CD4-positive, alpha-beta T cell (primary cell): ENCODE measurements at places on chromosomes 16 and 17.

DNA sequence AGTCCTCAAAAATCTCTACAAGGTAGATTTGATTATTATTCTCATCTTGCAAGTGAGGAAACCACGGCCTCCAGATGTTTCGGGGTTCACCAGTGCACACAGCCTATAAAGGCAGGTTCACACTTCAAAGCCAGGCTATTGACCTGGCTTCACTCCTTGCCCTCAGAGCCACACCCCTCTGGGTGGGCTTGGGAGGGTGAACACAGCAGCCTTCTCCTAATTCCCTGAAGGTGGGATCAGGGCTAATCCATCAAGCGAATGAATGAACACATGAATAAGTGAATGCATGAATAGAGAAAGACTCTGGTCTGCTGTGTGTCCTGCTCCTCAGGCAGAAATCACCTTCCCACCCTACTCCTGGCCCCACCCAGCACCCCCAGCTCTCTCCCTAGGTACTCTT is 139.0 kb downstream of the CYLD start:
- no peak for DNase-seq

DNA sequence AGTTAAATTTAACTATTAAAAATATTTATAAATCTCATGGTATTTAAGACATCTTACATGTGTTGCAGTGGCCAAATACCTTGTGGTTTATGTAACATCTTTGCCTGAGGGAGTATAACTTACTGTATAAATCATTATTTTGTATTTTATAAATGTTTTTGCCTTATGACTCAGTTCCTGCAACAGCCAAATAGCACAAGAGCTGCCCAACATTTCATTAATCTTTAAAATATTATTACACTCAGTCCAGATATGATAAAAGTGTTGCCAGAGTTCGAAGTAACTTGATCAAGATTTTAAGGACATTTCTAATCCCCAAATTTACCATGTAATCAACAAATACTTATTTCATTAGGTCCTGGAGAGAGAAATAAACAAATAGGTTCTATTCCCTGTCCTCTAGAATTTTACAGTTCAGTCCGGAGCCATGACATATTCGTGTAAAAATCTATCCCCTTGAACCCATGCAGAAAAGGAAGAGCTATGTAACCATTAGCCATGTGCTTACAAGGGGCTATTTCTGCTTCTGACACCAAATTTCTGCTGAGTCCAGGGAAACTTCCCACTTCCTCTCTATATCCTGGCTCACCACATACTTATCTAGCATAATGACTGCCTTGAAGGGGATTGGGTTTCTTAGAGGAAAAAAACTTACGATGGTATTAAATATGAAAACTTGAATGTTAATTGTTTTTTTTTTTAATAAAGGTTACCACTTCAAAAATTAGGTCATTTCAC is 44.0 kb downstream of the IRX6 start:
- no peak for DNase-seq

- no peak for DNase-seq
Observed at GRCh38 chr17:46025510-46026165, 26.6 kb downstream of the STH start.

DNA sequence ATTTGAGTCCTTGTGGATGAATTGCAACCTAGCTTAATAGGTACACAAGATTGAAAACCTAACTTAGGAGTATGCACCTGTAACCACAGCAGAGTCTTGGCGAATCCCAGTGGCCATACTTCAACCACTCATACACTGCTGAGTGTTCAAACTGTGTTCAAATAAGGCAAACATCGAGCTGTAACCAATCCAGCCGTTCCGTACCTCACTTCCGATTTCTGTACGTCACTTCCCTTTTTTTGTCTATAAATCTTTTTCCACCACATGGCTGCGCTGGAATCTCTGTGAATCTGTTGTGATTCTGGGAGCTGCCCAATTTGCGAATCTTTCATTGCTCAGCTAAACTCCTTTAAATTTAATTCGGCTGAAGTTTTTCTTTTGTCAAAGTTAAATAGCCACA is 190.6 kb downstream of the MAF start:
- DNase-seq, result peak; percentile 23

DNA sequence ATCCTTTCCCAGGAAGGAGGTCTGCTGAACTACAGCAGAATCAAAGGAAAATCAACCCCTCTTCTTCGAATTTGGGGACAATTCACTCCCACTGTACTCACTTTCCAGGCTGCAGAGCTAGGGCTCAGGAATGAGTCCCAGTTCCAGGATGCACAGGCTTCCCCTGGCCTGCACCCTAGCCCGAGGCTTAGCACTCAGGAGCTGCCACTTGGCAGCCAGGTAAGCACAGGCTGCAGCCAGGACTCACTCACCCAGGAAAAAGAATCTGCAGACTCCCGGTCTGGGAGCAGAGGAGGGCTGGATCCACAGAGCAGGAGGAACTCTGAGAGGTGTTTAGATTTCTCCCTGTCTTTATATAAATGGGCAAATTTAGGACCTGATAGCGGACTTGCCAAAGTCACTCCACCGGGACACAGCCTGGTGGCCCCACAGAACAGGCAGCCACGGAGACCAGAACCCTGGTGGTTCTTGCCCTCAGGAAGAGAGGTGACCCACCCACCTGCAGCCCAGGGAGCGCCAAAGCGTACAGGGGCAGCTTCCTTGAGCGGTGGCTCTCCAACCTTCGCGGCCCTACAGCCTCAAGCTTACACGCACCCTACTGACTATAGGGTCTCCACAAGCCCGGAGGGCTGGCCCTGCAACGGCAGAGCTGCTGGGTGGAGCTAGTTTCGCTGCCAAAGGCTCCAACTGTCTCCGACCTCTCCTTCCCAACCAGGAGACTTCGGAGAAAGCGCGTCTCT is 4.8 kb downstream of the CBLN1 start:
- no peak for DNase-seq

DNA sequence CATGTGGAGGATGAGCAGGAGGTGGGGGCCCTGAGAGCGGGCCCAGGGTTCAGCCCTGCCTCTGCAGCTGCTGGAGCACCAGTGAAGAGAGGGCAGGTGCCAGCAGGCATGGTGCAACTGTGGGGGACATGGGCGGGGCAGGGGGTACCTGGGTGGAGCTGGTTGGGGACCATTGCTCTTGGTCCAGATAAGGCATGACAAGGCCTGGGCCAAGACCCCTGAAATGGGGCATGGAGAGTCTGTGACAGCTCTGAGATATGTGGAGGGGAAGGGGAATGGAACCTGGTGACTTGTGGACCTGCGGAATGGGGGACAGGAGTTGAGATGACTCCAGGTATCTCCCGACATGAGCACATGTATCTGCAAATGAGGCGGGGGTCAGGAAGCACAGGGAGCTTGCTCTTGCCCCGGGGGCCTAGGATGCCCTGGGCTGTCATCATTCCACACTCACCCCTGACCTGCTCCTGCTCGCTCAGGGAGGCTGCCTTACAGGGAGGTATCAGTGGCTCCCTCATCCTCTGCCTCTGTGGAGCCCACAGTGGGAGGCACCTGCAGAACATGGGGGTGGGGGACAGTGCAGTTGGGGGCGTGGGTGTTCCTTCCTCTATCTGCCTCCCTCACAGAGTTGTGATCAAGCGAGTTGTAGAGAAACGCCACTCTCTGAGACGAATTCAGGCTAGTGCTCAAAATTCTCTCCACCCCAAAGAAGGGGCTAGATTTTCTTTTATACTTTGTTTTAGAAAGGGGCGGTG is 40.2 kb downstream of the TMEM235 start:
- DNase-seq, result no peak

DNA sequence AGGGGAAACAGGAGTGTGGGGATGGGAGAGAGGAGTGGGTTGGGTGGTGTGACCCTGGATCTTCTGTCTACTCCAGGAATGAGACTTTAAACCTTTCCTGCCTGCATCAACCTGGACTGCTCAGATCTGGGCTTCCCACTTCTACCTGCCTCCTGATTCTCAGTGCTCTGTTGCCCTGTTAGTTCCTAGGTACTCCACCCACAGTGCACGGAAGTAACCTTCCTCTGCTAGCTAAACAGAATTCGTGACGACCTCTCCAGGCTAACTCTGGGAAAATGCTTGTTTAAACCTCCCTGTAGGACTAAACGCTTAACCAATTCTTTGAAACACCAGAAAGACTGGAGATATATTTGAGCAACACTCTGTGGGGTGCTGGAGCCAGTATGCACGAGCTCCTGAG is 83.4 kb upstream of the CLEC3A start:
- DNase-seq, result no peak

- DNase-seq, result no peak
Observed at GRCh38 chr16:77833921-77834634, 45.7 kb downstream of the VAT1L start.

DNA sequence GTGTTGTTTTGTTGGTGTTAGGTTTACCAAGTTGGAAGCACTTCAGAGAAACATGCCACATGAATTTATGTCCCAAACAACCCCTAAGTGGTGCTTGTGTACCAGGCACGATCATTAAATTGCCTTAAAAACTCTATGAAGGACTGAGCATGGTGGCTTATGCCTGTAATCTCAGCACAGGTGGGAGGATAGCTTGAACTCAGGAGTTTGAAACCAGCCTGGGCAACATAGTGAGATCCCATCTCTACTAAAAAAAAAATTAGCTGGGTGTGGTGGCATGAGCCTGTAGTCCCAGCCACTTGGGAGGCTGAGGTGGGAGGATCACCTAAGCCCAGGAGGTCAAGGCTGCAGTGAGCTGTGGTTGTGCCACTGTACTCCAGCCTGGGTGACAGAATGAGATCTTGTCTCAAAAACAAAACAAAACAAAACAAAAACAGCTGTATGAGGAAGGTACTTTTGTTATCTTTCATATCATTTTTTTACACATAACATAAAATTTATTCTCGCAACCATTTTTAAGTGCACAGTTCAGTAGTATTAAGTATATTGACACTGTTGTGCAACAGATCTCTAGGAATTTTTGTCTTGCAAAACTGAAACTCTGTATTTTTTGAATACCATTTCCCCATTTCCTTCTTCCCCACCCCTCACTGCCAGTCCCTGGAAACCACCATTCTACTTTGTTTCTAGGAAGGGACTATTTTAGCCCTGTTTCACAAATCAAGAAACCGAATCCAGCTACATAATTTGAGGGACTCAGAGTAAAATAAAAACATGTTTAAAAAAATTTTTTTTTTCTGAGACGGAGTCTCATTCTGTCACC is 14.3 kb upstream of the RBBP6 start:
- no peak for DNase-seq

- no peak for DNase-seq
Observed at GRCh38 chr16:30087181-30087898, 4.4 kb downstream of the TBX6 start.

DNA sequence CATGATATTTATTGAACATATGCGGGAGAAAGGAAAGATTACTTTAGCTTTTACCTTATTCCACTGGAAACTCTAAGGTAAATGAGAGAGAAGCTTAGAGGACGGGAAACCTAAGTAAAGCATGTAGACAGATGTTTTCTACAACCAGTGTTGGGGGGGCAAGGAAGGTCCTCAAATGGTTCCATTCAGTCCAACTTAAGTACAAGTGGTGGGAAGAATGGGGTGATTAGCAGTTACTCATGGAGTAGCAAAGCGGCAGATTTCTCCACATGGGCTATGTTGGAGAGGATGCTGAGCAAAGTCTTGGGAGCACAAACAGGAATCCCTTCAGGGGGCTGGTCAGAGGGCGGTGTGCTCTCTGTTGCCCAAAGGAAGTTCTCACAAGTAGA is 78.6 kb downstream of the YPEL2 start:
- DNase-seq, result no peak

GRCh38 chr17:60631119-60631518 is 31.1 kb downstream of the PPM1D start:
- DNase-seq, result no peak

GRCh38 chr16:46826631-46827030 is 4.3 kb downstream of the C16orf87 start:
- no peak for DNase-seq

- no peak for DNase-seq
Observed at GRCh38 chr16:27392671-27393070, 9.3 kb upstream of the IL21R start.

DNA sequence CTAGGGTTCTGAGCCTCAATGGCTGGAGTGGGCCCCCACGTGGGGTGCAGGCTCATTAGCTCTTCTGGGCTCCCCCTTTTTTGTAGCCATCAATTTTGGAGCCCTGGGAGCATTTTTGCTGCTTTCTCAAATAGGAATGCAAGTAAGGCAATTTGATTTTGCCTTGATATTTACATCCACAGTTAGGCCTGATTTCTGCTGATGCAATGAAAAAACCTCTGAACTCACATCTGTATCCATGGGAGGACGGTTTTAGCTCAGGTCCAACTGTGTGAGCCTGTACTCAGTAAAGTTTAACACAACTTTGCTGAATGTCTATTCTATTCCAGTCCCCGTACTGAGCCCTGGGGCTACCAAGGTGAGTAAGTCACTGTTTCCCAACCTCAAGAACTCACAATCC is 425.0 kb downstream of the HAPSTR1 start:
- DNase-seq, result no peak

DNA sequence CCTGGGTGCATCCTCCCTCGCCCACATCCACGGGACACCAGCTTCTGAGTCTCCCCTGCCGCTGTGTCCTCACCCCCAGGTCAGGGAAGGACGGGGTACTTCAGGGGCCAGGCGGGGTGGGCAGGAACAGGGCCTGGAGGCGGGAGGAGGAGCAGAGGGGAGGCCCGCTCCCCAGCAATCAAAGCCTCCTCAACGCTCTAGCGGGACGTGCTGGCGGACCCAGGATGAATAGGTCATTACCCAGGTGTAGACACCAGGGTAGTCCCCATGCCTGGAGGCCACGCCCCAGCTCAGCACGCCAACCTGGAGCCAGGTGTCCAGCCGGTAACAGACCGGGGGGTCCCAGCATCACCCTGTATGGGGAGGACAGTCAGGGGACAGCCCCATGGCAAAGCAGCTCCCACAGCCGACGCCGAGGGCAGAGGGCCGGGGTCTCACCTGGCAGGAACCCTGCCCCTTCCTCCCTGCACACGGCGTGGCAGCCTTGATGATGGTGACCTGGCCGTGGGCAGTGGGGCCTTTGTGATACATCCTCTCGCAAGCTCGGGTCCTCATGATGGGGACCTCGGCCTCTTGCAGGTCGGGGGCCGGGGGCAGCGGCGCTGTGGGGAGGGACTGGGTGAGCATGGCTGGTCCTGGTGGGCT is 24.2 kb downstream of the TPSD1 start:
- no peak for DNase-seq

GRCh38 chr17:4073983-4074830 is 68.6 kb downstream of the ZZEF1 start:
- no peak for DNase-seq

GRCh38 chr17:199191-199604 is 17.7 kb upstream of the DOC2B start:
- DNase-seq, result no peak
